ENCODE measurements at places on chromosomes 6 and 20.

- DNase-seq: no peak
These were observed 32.1 kb upstream of the IRF4 start for GRCh38 chr6:359261-360035.

GRCh38 chr6:41182069-41183034, 18.6 kb downstream of the TREML2 start:
- peak; percentile 79 for DNase-seq

GRCh38 chr6:90805619-90806155, 218.8 kb upstream of the MAP3K7 start:
- DNase-seq: no peak

GRCh38 chr6:42791706-42792320, 10.0 kb downstream of the BICRAL start:
- peak; percentile 77 for DNase-seq

DNA sequence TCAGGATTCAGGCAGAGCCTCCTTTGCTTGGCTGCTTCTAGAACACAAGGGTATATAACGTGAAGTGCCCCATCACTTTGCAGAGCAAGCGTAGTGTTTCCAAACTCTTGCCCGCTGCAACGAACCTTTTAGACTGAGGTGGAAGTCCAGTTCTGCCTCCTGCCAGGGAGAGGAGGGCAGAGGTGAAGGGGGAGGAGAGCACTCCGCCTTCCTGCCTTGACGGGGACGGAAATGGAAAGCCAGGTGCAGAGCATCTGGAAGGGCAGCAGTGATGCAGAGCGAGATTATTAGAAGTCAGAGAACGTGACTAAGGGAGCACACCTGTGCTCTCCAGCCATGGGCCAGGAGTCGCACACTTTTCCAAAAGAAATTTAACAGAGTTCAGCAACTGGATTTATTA, 63.4 kb downstream of the RREB1 start:
- DNase-seq: no peak

- no peak for DNase-seq
These were observed 122.8 kb downstream of the SYCP2 start for GRCh38 chr20:59810449-59811187.

DNA sequence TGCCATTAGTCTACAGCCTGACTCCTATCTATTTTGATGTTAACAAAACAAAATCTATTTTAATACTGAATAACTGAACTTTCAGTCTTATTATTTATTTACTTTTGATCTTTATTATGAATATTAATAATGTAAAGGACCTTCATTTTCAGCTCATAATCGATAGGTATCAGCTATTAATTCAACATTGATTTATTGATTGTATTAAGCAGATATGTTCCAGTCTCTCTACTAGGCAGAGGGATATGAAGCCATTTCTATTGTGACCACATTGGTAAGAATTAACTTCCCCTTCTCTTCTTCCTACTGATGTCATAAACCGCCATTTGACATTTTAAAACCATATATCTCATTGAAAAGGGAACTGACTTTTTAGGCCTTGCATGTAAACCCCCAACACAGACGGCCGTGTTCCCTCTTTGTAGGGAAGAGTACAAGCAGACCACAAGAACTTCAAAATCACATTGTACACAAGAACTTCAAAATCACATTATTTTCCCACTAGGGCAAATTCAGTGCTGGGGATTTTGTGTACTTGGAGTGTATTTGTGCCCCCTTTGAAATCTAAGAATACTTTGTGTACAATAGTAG, 69.5 kb upstream of the FABP7 start:
- DNase-seq: no peak

- no peak for DNase-seq
These were observed 2.0 kb downstream of the FRS3 start for GRCh38 chr6:41777551-41778285.

DNA sequence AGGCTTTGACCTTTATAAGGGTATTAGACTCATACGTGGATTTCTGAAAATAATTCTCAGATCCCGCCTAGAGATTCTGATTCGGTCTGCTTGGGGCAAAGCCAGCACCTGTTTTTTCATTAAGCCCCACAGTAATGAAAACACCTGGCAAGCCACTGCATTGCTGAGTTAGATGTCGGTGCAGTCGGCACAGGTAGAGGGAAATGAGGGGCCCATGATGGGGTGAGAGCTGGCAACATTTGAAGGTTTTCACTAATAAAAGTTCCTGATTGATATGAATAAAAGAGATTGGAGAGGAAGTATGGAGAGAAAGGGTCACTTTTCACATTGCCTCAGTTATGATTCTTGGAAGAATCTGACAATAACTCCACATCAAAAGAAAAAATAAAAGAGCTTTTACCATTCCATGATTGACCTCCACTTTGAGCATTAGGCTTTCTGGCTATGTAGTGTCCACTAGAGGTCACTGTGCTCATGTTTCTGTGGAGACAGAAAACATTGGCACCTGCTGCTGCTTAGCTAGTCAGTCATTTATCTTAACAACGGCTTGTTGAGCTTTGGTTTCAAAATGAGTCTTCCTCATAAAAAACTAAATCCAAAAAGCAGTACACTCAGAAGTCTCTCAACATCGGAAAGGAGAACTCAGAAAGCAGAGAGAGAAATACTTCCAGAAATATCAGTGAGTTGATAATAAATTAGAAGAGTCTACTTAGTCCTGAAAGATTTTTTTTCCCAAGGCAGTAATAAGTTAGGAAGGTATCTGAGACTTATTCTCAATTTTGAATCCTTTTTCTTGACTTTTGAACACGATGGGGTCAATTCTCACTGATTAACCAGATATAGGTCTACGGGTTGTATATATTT, 53.3 kb upstream of the KLHL31 start:
- DNase-seq: peak; percentile 90

DNA sequence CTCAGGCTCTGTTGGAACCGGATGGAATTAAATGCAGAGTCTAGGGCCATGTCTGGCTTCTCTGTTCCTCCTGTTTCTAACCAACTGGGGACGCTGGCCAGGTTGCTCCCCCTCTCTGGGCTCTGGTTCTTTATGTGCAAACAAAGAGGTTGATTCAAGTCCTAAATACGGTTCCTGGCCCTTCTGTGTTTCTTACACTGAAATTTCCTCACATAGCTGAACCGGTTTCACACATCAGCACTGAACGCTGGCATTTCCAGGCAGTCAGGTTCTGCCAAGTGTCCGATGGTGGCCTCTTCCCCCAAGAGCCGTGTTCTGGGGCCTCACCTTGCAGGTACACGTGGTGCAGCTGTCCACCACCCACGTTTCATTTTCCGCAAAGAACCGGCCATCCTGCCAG, 13.5 kb downstream of the THBS2 start:
- no peak for DNase-seq

DNA sequence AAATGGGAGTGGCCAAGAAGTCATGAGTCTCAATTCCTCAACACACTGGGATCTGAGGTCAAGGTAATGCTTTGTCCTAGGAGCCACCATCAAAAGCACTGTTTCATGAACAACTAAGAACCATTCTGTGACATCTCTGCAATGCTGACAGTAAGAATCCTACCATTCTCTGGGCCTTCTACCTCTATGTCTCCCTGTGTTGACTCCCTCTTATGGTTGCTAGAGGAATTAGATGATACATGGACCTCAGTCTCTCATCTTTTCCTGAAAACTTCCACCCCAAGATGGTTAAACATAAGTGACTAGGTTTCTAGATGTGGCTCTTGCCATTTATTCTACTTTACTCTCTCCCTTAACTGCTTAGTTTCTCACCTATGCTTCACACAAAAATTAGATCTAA, 9.1 kb downstream of the MTRF1L start:
- DNase-seq: no peak

DNA sequence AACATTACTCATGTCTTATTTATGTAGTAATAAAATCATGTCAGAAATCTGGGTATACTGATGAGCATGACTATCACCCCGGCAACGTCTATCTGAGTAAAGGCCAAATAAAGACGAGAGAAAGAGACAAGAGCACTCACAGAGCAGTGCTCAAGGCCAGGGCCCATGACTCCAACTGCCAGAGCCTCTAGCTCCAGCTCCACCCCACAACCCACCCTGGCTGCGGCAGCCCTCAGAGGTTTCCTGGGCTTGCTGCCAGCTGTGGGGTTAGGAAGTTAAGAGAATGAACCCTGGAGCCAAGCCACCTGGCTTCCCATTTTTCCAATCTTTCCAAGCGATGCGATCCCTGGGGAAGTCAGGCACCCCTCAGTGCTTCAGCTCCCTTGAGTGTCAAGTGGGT, 92.0 kb upstream of the PAX1 start:
- DNase-seq: peak; percentile 91

DNA sequence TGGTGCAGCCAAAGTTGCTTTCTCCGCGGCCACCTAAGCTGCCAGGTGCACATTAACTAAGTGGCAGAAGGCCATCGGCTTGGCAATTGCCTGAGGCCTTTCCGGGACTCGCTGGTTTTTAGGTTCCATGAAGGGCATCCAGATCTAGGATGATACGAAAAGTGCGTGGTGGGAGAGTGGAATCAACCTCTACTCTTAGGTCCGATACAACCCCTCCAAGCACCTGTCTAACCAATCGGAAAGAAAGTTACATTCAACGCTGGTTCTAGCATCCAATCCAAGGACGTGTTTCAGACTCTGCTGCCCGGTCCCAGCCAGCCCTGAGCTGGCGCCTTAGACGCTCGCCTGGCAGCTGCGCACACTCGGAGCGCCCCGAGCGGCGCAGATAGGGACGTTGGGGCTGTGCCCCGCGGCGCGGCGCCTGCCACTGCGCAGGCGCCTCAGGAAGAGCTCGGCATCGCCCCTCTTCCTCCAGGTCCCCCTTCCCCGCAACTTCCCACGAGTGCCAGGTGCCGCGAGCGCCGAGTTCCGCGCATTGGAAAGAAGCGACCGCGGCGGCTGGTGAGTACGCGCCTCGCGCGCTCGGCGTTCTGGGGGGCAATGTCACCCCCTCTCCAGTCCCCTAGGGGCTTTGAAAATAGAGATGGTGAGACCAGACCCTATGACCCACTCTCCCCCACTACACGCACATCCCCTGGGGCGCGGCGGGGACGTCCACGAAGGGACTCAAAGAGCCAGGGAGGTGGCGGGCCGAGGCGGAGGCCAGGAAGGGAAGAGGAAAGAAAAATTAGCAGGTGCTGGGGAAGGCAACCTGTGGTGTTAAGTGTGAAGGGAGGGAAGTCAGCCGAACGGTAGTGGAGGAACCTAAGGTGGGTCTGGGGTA, at the start of gene ENPP4:
ENPP4 (plus strand) TSS at position 361 of the 883 bp plus-strand sequence. CDS start 9,595 bp downstream, outside the sequence.
- peak; percentile 94 for DNase-seq

GRCh38 chr20:1391640-1392442, 1.0 kb downstream of the FKBP1A start:
- no peak for DNase-seq

- no peak for DNase-seq
These were observed 58.9 kb downstream of the GMDS start for GRCh38 chr6:2186516-2186915.

DNA sequence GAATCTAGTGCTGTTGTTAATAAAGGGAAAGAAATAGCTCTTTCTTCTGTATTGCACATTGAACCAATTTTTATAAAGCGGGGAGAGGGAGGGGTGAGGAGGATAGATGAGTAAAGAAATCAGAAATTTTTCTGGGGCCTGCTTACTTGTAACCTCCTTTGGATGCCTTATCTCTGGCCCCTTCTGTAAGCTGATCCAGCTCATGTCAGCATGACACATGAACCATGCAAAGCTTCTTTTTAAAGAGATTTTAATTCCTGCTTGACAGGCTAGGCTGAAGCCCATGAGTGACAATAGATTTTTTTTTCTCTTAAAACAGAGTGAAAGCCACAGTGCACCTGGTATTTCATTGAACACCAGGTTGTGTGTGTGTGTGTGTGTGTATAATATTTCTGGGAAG, 325.3 kb downstream of the PRL start:
- DNase-seq: peak; percentile 23

DNA sequence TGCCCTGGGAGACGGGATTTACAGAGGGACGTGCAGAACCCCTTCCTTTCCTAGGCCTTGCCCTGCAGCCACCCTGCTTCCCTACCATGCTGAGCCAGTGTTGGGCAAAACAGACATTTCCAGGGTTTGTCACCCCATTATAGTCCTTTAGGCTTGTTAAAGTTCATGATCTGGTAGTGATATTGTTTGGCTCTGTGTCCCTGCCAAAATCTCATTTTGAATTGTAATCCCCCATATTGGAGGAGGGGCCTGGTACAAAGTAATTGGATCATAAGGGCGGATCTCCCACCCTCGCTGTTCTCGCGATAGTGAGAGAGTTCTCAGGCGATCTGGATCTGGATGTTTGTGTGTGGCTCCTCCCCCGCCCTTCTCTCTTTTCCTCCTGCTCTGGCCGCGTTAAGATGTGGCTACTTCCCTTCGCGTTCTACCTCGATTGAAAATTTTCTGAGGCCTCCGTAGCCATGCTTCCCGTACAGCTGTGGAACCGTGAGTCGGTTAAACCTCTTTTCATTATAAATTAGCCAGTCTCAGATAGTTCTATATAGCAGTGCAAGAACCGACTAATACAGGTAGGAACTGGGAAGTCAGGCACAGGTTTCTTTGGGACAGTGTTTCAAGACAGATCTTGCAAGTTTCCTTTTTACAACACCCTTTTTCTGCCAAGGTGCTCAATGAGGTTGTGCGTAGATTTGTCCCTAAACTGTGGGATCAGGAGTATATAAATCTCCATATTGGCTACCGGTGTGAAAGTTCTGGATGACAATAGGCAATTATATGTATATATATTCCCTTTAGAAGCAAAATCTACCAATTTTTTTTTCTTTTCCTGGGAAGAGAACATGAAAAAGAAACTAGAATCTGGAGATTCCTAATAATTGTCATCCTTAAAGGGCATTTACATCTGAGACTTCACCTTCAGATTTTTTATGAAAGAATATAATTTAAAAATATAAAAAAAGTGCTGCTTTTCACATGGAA, 152.1 kb downstream of the SAMD5 start:
- DNase-seq: no peak

DNA sequence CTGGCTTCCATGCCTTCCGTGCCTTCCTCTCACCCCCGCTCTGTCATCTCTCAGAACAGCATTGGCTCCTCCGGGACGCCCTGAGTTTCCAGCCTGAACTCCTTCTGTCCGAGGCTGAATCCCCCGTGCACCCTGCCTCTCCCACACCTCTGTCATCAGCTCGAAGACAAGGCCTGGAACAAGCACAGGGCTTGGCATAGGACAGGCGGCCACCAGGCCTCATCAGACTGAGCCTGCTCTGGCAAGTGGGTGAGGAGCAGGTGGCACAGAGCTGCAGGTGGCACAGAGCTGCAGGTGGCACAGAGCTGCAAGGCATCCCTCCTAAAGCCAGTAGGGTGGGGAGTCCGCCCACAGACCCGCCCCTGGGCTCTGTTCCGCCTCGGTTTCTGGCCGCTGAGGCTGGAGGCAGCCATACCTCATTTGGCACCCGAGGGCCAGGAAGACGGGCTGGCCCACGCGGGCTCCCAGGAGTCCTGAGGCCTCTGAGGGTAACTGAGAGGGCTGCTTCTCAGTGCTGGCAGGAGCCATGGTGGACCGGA, 60.2 kb downstream of the EZR start:
- peak; percentile 78 for DNase-seq

DNA sequence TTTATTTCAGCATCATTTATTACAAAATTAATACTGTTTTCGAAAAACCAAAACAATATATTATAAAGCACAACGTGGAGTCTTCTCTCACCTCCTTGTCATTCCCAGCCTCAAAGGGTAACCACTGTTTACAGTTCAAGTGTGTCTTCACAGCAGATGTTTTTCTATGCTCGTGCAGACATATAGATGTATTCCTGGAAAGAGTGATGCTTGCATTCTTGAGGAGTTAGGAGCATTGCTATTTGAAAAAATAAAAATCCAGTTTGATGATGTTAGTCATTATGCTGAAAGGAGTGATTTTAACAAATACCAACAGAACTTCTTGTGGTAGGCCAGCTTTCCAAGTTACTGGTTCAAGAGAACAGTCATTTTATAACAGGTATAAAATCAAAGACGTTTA, 234.9 kb downstream of the BCKDHB start:
- no peak for DNase-seq

GRCh38 chr6:8442150-8442549, 6.8 kb upstream of the SLC35B3 start:
- DNase-seq: no peak

Measured in NCI-H2029 (cell line).